GM10248 (cell line): ENCODE measurements at places on chromosomes 3 and 15.

- no peak for DNase-seq
Observed at GRCh38 chr3:160660902-160661301, 16.1 kb upstream of the ARL14 start.

- no peak for DNase-seq
Observed at GRCh38 chr3:148206446-148206845, 491.3 kb upstream of the AGTR1 start.

- peak; percentile 38 for DNase-seq
Observed at GRCh38 chr15:70892912-70893560, 410 bp downstream of the LRRC49 start.

DNA sequence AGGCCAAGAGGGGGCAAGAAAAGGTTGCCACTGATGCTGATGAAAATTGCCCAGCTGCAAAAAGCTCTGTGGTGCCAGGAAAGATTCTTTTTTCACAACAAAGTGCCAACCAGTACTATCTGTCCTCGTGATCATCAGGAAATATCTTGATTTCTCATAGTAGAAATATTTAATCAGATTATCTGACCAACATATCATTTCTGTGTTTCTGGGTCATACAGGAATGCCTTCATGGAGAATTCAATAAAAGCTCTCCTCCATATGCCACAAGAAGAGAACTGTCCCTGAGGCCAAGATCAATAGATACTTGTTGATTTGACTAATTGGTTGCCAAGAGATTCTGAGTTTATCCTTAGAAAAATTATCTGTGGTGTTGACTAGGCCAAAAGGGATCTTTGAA is 63.5 kb downstream of the FSIP1 start:
- no peak for DNase-seq

DNA sequence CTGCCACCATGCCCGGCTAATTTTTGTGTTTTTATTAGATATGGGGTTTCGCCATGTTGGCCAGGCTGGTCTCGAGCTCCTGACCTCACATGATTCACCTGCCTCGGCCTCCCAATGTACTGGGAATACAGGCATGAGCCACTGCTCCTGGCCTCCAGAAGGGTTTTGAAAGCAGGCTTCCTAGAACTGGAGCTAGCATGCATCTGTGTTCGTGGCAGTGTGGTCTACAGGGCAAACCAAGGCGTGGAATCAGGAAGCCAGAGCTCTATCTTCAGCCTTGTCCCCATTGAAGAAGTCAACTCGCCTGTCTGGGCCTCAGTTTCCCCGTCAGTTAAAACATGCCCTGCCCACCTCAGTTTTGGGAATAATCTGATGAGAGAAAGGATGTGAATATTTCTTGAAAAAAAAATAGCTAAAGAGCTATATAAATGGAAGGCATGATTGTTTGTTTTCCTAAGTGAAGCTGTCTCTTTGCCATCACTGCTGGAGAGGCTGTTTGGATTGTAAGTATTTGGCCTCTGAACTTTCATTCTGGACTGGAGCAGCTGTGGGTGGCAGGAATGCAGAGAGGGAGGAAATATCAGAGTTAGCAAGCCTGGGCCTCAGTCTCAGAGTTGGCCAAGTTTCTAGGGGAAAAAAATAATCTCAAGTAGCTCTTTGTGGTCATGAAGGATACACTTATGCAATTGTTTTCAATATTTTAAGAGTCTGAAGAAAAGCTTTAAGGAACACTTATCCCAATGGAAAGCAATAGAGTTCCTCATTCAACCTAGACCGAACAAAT is 36.5 kb upstream of the UACA start:
- DNase-seq = no peak

DNA sequence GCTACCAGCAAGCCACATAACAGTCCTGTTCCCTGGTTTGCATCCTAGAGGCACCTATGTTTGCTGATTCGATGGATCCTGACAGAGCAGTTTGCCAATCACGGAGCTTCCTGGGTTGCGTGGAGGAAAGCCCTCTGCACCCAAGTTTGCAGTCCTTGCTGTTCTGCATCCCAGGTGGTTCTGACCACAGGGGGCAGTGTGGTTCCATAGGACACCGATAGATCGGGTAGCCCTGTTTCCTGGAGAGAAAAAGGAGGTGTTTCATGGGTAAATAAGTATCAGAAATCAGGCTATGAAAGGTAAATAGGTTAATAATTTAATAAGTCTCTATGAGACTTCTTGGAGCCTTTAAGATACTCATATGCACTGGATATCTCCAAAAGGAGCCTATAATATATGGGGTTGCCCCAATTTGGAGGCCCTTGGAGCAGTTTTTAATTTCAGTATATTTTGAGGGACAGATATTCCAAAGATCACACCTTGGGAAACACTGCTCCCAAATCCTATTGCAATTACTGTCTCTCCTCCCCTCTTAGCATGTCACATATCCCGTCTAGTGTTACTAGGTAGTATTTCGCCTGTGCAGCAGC is 194.6 kb upstream of the TPM1 start:
- DNase-seq = peak; percentile 53

DNA sequence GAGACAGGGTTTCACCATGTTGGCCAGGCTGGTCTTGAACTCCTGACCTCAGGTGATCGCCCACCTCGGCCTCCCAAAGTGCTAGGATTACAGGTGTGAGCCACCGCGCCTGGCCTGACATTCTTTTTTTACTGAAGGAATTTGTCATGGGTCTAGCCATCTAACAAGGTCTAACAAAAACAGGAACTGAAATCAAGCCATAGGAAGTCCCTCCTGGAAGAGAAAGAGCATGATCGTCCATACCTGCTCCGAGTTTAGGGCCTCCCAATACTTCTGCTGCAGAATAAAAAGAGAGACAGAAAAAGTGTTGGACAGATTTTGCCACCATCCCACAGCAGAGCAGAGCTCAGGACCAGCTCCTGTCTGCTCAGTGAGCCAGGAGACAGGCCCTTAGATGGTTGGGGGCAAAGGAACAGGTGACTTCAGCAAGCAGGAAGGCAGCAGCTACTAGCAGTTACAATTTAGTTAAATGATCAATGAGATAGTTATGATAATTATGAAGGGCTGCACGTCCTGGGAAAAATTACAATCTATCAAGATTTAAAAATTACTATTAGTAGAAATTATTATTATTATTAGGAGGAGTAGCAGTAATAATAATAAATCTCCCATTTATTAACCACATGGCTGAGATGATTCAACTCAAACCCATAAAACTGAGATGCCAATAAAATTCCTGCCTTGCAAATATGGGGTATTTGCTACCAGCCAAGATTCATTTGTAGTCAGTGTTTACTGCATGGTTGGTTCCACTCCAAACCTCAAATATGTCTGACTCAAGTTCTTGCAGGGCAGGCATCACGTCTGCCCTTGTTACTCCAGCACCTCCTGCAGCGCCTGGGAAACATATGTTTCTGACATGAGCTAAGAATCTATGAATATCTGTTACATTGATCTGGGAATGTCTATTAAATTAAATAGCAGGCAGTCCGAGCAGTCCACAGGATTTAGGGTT is 40.1 kb downstream of the TMEM44 start:
- DNase-seq = no peak

DNA sequence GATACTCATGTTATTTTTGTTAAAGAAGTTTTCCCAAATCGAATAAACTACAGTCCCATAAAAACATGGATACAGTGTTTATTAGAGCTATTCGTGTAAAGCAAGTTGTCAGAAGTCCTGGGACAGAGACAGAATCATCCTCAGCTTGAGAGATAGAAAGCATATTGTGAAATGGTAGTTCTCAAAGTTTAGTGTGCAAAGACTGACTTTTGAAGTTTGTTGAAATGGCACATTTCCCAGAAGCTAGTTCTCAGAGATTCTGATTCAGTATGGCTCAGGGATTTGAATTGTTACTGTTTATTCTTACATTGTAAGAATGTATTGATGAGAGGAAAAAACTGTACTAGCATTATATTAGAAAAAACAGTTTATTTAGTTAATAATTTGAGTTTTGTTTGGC is 22.1 kb downstream of the GABRR3 start:
- no peak for DNase-seq

DNA sequence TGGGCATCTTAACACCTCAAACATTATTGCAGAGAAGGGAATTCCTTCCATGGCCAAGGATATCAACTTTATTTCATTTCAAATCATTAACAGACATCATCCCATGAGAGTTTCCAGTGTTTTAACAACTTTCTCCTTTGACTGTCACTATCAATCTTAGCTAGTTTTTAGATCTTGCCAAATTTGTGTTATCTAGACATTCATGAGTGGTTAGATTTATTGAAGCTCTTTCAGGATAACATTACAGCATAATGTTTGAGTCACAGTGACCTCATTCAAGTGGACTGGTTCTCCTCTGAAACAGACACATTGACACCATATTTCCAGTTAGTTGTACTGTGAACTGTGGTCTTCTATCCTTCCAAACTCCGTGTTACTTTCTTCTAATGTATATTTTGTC is 8.6 kb upstream of the TNFAIP8L3 start:
- no peak for DNase-seq

DNA sequence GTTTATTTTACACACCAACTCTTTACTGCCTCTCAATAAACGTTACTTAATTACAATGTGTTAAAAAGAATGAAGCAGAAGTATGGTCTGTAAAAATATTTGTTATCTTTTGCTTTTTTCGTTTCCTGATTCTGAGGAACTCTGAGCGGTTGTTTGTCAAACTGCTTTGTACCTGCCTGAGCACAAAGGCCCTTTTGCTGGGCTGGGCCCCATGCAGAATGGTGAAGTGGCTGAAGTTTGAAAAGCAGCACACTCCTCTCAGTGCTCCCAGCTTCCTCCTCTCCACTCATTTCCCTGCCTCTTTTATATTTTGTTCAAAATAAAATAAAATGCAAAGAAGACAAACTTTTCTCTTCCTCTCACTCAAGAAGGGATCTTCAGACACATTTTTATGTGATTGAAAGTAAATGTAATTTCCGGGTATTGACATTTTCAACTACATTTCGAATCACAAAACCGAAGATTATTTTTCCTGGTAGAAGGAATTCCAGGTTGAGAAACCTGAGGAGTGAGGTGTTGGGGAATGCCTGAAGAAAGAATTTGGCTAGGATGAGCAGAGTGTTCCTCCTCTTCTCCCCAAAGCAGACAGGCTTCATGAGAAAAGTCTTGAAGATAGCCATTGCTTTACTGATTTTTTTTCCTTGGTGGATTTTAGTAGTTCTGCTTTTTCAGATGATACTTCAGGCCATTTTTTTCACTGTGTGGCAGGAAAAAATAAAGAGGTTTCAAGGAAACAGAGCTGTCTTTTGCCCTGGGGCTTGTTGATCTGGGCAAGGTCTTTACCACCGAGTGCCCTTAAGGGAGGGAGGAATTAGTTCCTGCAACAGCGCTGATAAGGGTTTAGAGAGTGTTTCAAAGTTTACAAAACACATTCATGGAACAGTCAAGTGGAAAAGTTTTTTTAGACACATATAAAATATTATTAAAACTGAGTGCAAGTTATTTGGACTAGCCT is 229.8 kb downstream of the NFKBIZ start:
- no peak for DNase-seq

- DNase-seq = no peak
Observed at GRCh38 chr15:62343397-62343796, 178.3 kb upstream of the C2CD4B start.

DNA sequence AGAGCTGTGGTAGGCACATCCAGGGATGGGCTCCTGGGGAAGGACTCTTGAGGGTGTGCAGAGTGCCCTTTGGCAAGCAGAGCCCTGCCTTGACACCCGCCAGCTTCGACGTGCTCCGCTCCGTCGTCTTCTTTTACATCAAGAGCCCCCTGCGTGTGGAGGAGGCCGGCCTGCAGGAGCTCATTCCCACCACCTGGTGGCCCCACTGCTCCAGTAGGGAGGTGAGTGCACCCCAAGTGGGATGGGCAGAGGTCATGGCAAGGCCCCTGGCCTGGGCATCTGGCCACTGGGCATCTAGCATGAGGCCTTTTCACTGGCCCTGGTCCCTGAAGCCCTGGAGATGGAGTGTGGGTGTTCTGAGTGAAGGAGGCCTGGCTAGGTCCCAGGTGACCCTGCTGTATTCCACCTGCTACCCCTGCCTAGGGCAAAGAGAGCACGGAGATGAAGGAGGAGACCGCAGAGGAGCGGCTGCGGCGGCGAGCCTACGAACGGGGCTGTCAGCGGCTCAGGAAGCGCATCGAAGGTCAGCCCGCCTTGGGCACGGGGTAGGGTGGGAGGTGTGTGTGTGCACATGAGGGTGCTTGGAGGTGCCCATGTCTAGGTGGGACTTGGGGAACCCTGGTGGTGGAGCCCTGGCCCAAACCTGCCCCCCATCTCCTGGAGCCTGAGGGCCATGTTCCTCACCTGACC is 12.2 kb downstream of the RNF123 start:
- no peak for DNase-seq

GRCh38 chr15:58344213-58345070 is 87.3 kb upstream of the LIPC start:
- DNase-seq = no peak

DNA sequence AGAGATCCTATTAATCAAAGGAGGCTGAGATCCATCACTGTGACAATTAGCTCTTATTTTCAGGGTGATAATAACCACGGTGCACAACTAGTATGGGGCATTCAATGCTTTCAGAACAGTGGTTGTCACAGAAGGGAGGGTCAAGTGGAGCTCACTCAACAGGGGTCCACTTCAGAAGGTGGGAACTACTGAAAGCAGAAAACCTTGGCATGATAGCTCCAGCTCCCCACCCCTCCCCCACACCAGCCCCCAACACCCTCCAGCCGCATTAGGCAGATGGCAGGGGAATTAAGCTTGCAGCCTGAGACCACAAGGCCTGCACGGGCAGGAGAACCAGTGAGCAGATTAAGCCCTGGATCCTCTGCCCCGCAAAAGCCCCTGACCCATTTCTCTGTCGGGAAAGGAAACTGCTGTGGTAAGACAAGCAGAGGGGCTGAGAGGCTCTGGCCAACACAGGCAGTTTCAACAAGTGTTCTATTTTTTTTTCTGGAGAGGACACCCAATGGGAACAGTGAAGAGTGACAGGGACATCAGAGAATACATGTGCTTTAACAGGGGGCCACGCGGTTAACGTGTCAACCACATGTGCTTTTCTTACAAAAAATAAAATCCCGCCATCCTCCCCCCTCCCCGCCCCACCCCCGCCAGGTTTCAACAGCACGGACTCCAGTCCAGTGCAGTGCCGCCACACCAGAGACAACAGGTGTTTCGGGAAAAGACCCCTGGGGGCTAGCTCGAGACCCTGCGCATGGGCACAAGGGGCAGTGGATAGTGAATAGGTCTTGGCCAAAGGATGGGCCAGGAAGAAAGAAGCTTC is 997 bp downstream of the FYCO1 start:
- peak; percentile 68 for DNase-seq

DNA sequence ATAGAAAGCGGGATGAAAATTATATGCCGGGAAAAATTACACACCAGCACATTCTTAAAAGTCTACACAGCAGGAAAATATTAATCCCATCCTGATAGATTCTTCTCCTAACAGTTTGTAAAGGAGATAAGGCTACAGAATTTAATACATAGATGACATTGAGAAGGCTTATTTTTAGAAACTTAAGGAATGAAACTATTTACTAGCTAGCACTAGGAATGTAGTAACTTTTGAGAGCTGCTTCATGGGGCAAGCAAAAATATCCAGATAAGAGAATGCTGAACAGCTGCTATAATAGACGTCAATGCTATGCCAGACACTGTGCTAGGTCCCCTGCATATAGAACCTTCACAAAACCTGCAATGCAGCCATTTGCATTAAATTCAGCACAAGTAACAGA is 912.7 kb upstream of the NR2F2 start:
- no peak for DNase-seq

GRCh38 chr3:99817047-99817436 is 620 bp upstream of the CMSS1 start:
- DNase-seq = no peak

GRCh38 chr15:69976366-69976994 is 121.2 kb downstream of the TLE3 start:
- DNase-seq = no peak
